Fibroblast of skin of right biceps (primary cell): ENCODE measurements at places on chromosomes 5 and 9.

DNA sequence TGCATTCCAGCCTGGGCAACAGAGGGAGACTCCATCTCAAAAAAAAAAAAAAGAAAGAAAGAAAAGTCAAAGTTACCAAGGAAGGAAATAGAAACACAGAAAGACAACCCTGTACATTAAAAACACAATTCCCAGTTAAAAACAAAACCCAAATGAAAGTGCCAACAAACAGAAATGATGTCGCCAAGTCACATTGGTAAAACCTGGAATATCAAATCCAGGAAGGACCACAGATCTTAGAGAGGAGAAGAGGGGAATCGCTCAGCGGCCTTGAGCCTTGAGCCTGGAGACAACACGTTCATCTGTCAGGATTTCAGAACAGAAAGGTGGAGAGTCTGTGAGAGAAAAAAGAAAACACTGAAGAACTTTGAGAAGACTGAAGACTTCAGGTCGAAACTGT, 1.2 kb upstream of the ZDHHC11 start:
- no peak for DNase-seq

GRCh38 chr5:53820802-53821171, 260.3 kb downstream of the NDUFS4 start:
- DNase-seq = peak; percentile 15

DNA sequence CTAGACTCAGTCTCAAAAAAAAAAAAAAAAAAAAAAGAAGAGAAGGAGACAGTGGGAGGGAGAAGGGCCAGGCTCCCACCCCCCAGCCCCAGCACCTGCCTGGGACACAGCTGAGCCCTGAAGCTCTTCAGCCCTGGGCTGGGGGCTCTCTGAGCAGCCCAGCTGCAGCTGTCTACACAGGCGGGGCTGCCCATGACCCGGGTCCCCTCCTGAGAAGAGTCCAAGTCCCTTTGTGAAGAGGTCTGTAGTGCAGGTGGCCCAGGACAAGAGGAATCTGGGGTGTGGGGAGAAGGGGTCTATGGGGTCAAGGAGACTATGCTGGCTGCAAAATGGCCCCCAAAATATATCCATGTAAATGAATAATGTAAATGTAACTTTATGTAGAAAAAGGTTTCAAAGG, 6.7 kb upstream of the LCN2 start:
- no peak for DNase-seq

- peak; percentile 14 for DNase-seq
These were observed 439.0 kb upstream of the PTGER4 start for GRCh38 chr5:40240671-40241070.

- no peak for DNase-seq
These were observed 13.5 kb downstream of the CREBRF start for GRCh38 chr5:173069671-173070070.

DNA sequence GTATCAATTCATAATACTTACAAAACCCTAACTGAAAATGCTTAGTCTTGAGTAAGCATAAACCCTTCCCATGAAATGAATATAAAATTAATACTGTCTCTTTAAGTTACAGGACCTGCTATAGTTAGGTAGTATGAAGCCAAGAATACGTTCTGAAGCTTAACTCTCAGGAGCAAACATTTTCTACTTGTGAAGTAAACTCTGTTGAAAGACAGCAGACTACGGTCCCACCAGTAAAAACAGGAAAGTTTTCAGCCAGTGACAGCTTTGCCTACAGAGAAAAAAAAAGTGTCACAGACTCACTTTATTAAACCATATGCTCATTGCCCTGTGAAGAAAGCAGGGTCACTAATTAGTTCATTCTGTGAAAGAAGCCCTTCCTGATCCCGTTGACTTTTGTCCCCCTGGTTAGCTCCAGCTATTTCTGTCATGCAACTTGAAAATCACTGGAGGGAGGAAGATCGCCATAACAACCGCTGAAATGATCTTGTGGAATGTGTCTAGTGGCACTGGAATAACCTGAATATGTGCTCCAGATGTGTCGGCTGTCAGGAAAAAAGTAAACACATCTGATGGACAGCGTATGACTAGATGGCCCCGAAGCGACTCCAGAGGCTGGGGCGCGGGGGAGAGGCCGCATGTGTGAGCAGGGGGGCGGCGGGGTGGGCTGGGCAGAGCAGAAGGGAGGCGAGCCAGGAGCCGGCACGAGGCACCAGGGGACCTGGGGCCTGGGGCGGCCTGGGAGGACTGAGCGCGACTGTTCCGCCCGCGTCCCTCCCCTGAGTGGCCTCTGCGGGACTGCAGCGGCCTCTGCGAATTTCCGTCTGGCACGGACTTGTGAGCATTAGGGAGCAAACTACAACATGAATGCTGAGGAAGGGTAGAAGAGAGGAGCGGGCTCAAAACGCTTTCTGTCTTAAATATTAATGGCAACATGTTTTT, 41.9 kb downstream of the BNC2 start:
- peak; percentile 84 for DNase-seq

DNA sequence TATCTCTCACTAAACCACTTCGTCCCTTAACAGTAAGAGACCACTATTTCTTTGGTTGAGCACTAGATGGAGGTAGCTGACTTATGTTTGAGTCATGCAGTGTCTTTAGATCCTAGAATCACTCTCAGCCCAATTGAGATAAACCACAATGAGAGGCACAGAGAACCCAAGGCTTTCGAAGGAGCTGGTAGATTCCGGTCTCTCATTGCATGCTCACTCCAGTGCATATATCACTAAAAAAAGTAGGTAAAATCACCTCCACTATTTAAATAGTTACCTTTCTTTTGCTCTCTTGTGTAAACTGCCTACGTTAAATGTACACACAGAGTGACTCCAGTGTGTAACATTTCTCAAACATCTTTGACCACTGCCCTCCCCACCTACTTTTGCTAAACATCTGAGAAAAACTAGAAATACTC, 27.6 kb downstream of the ACTL7A start:
- DNase-seq = peak; percentile 44

DNA sequence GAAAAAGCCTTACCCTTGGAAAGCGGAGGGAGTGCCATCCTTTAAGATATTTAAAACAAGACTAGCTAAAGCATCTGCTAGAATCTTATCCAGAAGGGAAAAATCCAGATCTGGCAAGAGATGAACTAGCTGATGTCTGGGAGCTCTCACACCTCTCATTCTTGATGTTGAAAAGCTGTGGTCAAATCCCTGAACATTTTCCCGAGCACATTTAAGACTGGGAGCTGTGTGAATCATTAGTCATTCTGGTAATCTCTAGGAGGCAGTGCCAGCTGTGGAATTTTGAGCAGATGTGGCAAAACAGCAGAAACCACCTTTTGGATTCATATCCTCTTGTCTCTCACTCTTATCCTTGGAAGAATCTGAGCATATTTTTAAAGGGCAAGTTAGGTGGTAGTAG, 218.0 kb downstream of the MAN2A1 start:
- DNase-seq = peak; percentile 75

GRCh38 chr5:150279330-150280020, 10.1 kb downstream of the CAMK2A start:
- DNase-seq = no peak

DNA sequence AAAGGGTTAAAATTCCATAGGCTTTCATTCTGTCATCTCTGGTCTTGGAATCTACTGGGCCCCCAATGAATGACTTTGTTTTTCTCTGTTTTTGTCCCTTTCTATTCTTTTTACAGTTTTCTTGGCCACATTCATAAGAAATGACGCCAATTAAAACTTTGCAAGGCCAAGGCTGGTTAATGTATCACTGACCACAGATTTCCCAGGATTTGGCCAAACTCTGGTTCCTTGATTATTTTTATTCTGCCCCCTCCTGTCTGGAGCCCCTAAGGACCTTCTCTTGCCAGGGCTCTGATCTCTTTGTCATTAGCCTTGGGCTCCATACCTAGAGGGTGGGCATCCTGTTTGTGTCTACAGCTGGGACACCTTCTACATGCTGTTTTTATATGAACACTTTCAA, 388.9 kb upstream of the PAPPA start:
- DNase-seq = no peak
